ENCODE measurements at places on chromosomes 11 and 22.

DNA sequence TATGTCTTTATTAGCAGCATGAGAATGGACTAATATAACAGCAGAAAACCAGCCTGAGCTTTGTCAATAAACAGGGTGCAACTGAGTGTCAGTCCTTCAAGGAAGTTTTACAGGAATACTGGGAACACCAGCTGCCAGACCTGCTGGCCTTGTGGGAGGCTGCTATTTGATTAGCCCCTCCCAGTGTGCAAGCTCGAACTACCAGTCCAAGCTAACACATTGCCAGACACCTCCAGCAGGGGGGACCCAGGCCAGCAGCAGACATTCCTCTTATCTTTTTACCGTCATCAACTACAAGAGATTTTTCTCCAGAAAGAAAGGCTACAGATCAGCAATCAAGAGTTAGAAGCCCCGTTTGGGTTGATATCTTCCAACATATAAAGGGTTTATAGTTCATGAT is 942.8 kb upstream of the TENM4 start:
- DNase-seq = no peak

GRCh38 chr22:17106785-17107546 is 14.2 kb downstream of the TMEM121B start:
- DNase-seq = no peak

- DNase-seq = no peak
Measured at GRCh38 chr22:32127904-32128303, 31.2 kb downstream of the C22orf42 start.

GRCh38 chr11:134483291-134483690 is 71.2 kb upstream of the B3GAT1 start:
- no peak for DNase-seq

- no peak for DNase-seq
Measured at GRCh38 chr11:9701799-9702198, 37.9 kb downstream of the SWAP70 start.

DNA sequence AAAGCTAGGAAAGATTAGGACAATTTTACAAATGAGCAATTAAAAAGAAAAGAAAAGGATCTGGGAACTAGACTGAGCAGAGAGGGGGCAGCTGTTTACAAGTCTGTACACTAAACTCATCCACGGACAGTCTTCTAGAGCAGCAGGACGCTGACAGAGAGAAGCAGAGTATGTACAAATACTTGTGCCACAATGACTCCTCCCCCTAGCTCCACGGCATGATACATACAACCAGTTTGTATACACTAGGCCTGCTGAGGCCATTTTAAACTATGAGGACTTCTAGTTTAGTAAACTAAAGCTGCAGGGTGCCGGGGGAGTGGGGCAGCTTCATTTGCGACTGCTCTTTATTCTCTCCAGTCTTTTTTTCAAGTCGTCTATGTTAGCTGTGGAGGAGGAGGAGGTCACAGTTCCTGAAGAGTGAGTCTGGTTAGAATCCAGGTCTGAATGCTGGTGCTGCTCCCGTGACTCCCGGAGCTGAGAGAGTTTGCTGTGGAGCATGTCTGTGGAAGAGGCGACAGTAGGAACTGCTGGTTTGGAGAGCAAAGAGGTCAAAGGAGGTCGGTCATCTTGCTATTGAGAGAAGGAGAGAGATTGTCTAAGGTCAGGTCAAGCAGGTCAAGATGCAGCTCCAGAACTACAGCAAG is 24.8 kb downstream of the F2 start:
- DNase-seq = no peak

Data from GOT3 (cell line).